ENCODE measurements at places on chromosomes 2 and 18.

DNA sequence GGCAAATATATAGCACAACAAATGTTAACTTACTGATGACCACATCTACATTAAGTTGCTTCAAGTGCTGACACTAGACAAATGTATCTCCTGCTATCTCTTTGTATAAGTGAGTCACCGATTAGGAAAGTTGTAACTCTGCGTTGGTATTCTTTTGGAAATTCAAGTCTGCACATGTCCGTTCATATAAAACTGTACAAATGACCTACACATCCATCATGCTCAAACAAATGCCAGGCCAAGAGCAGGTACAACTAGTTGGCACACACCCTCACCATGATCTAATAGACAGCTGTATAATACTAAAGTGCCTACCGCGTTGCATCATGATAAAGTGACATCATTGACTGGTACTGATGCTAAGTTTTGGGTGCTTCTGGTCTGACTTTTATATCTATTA, 141.1 kb downstream of the RBMS1 start:
- no peak for DNase-seq

DNA sequence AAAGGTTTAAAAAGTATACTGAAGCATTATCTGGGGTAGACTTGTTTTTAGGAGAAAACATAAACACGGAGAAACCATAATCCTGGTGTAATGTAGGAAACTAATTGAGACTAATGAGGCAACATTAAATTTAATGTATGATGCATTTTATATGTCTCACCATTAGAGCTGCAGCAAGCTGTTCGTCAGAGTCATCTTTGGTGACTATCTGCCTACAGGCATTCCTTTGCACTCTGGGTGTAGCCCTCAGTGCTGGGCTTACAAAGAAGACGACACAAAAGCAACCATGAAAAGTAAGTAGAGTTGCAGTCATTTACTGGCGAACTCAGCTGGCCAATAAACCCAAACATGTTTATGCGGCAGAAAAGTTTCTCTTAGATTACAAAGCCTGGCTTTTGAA, 415.3 kb upstream of the ZEB2 start:
- DNase-seq = no peak

DNA sequence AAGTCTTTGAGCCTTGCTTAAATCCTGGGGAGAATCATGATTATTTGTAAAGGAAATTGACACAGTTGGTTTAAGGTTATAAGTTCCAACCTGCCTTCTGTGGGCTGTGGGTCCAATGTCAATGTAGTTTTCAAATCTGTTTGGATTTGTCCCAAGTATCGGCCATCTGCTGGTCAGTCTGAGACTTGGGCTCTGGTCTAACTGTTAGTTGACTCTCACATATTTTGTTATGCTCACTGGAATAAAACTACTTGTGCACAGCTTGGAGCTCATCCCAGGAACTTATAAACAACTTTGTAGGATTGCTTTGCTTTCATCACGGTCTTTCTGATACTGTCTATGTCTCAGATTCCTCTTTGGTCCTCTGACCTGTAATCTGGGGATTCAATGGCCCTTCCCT, 1026.2 kb upstream of the ZEB2 start:
- DNase-seq = no peak

DNA sequence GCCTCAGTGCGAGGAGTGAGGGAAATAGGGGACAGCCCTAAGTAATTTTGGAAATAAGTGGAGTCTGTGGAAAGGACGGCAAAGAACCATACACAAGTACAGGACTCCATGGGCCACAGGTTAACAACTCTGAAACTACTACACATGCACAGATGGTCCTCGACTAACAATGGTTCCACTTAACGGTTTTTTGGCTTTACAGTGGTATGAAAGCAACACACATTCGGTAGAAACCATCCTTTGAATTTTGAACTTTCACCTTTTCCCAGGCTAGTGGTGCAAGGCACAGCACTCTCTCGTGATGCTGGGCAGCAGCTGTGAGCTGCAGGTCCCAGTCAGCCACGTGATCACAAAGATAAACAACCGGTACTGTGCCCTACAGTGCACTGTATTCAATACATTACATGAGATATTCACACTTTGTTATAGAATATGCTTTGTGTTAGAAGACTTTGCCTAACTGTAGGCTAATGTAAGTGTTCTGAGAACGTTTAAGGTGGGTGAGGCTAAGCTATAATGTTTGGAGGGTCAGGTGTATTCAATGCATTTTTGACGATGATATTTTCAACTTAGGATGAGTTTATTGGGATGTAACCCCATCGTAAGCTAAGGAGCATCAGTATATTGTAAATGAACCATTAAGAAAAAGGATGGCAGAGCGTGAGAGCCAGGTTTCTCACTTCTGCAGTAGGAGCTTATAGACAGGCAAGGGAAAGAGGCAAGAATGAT, 44.6 kb downstream of the TBC1D8 start:
- DNase-seq = no peak

DNA sequence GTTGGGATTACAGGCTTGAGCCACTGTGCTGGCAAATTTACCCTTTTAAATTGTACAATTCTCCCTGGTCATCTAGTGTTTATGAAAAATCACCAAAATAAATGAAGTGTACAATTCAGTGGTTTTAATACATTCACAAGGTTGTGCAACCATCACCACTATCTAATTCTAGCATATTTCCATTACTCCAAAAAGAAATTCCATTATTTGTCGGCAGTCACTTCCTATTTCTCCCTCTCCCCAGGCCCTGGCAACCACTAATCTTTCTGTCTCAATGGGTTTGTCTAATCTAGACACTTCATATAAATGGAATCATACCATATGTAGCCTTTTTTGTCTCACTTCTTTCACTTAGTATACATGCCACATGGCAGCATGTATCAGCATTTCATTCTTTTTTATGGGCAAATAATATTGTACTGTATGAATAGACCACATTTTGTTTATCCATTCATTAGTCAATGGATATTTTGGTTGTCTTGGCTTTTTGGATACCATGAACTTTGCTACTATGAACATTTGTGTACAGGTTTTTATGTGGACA, 12.6 kb upstream of the POLE4 start:
- no peak for DNase-seq

DNA sequence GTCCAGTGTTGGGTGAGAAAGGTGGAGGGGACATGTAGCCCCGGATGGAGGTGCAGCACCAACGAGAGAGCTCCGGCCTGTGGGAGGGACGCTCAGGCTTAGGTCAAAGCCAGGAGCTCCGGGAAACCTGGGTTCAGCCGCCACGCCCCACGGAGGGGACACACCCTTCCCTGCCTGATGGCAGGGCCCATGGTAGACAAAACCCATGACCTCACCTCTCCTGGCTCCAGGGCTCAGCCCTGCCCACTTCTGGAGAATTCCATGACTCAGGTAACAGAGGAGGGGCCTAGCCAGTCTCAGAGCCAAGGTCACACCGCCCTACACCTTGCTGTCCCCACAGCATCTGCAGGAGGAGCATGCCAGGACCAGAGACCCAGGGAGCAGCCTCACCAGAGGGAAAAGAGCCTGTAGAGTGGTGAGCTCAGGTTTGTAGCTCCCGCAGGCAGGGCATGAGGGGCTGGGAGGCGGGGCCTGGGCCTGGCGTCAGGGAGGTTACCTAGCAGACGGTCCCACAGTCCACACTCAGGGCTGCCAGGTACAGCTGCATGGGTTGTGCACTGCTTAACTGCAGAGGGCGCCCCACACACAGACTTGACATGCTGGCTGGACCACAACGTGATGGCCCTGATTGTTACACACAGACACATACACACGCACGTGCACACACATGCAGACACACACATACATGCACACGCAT, 70.8 kb upstream of the SMAD7 start:
- DNase-seq = peak; percentile 31

- DNase-seq = no peak
Measured at GRCh38 chr2:135931776-135932443, 53.5 kb downstream of the DARS1 start.

- DNase-seq = no peak
Measured at GRCh38 chr2:26458365-26459042, 19.4 kb downstream of the OTOF start.

DNA sequence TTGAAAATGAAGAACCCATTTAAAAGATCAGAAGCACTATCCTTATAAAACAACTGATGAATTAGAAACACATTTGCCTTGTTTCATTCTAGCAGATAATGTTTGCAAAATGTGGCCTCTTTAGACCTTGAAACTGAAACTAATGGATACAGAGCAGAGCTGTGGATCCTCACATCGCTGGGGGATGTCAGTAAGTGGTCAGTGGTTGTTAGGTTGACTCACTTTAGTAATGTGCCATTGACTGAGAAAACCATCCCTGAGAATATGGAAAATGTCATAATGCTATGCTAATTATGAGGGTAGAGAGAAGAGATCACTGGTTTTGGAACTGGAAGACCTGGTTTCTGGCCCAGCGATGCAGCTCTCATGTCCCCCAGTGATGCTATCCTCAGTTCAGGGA, 176.7 kb downstream of the MYO1B start:
- no peak for DNase-seq

- DNase-seq = no peak
Measured at GRCh38 chr2:45945302-45945717, 293.8 kb downstream of the PRKCE start.

DNA sequence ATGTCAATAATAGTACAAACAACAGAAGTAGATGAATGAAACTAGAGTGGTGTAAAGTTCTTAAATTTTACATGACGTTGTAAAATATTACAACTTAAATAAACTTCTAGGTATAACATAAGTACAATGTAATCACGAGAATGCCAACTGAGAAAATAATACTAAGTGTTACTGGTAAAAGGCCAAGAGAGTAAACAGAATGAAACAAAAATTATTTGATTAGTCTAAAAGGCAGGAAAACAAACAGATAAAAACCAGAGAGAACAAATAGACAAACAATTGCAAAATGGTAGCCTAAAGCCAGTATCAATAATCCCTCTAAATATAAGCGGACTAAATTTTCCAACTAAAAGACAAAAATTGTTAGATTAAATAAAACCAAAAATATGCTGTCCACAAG, 71.9 kb downstream of the SMAD2 start:
- DNase-seq = no peak

- DNase-seq = peak; percentile 34
Measured at GRCh38 chr18:53795061-53795460, 429.4 kb downstream of the MBD2 start.

DNA sequence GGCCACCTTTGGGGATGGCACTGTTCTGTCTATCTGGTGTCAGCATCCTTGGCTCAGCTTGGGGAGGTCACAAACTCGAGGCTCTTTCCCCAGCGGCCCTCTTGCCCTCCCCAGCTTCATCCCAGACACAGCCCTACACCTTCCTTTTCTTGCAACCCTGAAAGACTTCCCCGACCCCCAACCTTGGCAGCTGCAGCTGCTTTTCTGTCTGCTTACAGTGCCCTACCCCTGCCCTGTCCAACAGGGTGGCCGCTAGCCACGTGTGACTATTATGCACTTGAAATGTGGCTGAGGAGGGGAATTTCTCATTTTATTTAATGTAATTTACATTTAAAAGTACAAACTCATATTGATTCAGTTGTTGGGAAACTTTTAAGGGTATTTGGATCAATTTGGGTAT, 41.3 kb downstream of the NGEF start:
- no peak for DNase-seq

GRCh38 chr2:158414538-158414937, 42.0 kb downstream of the CCDC148 start:
- DNase-seq = peak; percentile 89

DNA sequence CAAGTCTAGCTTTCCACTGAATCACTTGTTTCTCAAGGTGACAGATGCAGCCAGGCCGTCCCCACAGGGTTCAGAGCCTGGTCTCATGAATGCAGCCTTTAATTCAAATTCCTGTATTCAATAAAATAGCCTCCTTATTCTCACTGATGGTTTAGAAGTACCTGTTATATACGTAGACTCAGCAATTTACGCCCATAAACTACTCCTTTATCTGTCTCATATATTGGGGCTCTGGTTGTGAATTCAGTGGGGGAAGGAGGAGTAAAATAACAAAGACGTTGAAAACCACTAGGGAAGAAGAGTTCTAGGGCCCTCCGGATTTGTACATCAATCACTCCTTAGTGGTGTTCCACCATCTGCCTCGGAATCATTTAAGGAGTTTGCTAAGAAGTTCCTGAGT, 1.7 kb downstream of the OBSL1 start:
- DNase-seq = no peak

DNA sequence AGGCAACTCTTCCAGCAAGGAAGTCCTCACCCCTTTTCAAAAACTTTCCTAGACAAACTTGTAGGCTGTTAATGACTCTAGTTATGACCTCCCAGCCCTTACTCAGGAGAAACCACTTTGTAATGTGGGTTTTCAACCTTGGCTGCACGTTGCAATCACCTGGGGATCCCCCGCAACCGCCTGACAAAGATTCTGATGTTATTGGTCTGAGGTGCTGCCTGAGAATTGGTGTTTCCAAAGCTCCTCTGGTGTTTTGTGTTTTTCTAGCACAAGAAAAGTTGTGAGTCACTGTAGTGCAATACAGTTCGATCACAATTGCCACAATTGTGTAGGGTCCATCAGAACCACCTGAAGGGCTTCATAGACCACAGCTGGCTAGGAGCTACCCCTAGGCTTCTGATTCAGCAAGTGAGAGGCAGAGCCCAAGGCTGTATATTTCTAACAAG, 121.6 kb downstream of the SP100 start:
- DNase-seq = no peak

- DNase-seq = peak; percentile 84
Measured at GRCh38 chr2:62596061-62596921, 90.3 kb upstream of the TMEM17 start.

- no peak for DNase-seq
Measured at GRCh38 chr2:117935954-117936353, 77.9 kb downstream of the CCDC93 start.

DNA sequence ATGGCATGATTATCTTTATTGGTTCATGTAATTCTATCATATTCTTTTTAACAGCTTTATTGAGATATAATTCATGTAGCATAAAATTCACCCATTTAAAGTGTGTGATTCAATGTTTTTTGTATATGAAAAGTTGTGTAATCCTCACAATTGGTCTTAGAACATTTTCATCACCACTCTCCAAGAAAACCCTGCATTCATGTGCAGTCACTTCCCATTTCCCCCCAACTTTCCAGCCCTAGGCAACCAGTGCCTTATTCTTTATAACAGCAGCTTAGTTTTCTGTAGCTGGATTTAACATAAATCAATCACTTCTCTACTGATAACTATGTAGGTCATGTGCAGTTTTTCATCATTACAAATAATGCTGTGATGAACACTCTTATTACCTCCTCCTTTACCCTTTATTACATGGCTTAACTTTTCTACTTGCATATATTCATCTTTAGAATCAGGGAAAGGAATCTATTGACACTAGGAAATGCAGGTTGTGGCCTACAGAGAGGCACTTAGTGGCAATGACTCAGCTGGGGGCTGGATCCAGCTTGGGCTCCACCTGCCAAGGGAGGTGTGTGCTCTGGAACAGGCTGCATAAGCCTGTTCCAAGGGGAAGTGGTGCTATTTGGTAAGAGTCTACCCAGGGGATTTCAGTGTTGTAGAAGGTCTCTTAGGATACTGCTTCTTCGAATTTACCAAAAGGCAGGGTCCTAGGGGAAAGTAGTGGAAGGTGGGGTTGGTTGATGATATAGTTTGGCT, 89.1 kb downstream of the ETAA1 start:
- no peak for DNase-seq
